ENCODE measurements at places on chromosomes 7 and 10.
A peak's percentile ranks its signal among the peaks of the same experiment; 100 is the strongest.

DNA sequence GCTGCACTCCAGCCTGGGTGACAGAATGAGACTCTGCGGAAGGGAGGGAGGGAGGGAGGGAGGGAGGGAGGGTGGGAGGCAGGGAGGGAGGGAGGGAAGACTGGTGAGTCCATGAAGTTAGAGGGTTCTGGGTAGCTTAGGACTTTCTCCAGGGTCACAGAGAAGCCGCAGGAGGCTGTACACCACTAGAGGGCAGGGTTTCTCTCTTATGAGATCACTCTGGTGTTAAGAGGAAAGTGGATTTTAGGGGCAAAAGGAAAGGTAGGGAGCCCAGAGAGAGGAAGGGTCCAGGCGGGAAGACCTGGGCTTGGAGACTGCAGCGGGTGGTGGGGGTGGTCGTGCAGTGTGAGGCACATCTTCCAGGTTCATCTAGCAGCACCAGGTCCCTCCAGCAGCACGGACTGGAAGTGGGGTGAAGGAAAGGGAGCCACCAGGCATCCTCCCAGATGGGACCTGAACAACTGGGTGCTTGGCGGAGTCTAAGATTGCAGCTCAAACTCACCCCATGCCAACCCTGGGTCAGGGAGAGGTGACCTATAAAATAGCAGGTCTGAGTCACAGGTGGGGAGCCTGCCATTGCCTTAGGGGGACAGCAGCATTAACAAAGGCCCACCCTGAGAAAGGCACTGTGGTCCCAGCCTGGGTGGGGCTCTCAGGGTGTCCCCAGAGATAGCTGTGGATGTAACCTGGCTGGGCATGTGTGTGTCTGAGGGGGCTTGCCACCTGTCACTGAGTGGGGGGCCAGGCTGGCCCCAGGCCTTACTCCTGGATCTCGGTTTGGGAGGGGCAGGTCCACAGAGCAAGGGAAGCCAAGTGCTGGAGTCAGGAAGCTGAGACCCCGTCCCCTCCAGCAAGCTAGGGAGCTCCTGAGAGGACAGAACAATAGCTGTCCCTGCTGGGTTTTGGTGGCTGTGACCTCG, 48.5 kb upstream of the SLC29A3 start:
- peak; percentile 81 for DNase-seq

- peak; percentile 55 for DNase-seq
Observed at GRCh38 chr10:108392286-108392685, 1227.8 kb upstream of the SORCS1 start.

DNA sequence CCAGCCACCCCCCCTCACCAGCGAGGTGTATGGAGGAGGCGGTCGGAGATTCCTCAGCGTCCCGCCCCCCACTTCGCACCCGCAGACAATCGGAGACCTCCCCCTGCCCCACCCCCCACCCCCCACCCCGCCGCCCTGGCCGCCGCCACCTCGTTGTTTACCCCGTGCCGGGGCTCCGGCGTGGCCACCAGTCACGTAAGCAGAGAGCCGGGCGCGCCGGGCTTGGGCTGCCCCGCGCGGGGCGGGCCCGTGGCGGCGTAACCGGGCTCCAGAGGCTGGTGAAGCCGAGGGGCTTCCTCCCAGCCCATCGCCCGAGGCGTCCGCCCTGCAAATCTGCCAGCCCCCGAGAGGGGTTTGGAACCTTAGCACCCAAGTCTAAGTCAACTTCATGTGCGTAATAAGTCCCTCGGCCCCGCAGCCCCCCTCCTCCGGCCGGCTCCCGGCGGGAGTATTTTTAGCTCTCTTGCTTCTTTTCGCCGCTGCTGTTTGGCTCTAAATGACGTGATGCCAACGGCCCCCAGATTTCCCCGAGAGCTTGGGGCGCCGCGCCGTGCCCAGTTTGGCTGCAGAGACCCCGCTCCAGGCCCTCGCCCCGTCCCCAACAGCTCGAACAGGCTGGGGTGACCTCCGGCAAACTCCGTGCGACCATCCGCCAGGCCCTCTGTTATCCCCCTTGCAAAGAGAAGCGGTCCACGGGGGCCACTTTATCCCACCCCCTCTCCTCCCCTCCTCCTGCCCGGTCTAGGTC, 2.7 kb downstream of the MXI1 start:
- DNase-seq = peak; percentile 75

DNA sequence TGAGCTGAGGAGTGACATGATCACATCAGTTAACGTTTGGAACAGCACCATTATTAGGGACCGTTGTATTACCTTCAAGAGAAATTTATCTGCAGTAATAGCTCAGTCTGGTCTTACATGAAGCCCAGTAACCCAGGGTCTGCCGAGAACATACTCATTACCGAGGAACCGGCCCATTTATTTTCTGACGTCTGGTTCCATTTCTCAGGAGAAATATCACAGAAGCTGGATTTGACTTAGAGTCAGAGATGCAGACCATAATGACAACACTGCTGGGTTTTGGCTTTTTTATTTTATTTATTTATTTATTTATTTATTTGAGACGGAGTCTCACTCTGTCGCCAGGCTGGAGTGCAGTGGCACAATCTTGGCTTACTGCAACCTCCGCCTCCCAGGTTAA, 163.1 kb downstream of the CCDC3 start:
- DNase-seq = no peak

GRCh38 chr7:29177963-29178600, 16.5 kb upstream of the CHN2 start:
- DNase-seq = no peak

Measured in fibroblast of skin of scalp (primary cell).